ENCODE measurements at places on chromosomes 4 and X. TPM values are rescaled to one million over a fixed set of nuclear protein-coding genes. Genes with fewer than 3 reads are reported as not detected.
A peak's percentile ranks its signal among the peaks of the same experiment; 100 is the strongest.

DNA sequence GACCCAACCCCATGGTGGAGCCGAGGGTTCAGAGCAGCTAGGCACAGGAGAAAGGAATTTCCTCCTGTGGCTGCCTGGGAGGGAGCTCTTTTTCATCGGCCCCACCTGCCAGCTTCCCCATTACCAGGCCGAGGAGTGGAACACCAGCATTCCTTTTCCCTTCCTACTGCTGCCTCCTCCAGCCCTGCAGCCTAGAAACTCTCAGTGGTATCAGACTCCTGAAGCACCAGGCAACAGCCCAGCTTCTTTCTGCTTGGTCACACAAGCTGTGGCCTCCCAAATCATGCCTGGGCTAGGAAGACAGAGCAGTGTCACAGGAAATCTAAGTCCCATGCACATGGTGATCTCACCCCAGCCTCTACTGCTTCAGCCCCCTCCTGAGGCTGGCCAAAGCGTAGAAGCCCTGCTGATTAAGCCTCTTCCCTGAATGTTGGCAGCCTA lies 30.1 kb downstream of the RTL5 start:
- no peak overlapping the region for H3K4me3 ChIP-seq
- no peaks in the 10 kb centered on the region for H3K36me3 ChIP-seq
- H3K27ac ChIP-seq: no peak overlapping the region
- no peak for DNase-seq
- H3K4me1 ChIP-seq: peaks cover 5% of the 10 kb centered on the region

- no peak overlapping the region for H3K4me3 ChIP-seq
- no peak overlapping the region for H3K27ac ChIP-seq
- no peak for DNase-seq
- H3K4me1 ChIP-seq: no peaks in the 10 kb centered on the region
- no peaks in the 10 kb centered on the region for H3K27me3 ChIP-seq
These were observed 1535.3 kb upstream of the PCDH10 start for GRCh38 chr4:131613824-131614216.

DNA sequence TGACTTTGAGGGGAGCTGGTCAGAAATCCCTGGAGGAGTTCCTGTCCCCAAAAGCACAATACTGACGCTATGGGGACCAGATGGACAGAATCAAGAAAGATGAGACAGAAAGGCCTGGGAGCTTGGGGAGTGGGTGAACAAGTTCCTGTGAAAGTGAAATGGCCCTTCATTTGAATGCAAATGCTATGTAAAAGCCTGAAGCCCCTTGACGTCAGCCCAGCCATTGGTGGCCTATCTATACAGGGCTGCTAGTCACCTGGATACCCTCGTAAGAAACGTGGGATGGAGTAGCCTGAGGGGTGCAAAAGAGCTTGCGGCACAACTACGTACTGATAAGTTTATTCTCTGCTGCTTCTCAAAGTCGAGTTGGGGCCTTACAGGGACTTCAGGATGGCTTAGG lies at the start of gene CDX4:
Gene CDX4, plus strand, starts transcription at position 223 of the 400 bp plus-strand sequence. CDS start 201 bp downstream, outside the sequence.
- H3K36me3 ChIP-seq: no peaks in the 10 kb centered on the region
- peaks cover 14% of the 10 kb centered on the region for H3K27me3 ChIP-seq

- no peaks in the 10 kb centered on the region for H3K36me3 ChIP-seq
- H3K4me1 ChIP-seq: no peaks in the 10 kb centered on the region
- no peak overlapping the region for H3K4me3 ChIP-seq
- peak; percentile 68 for DNase-seq
These were observed 4.7 kb upstream of the NKX6-1 start for GRCh38 chr4:84503495-84504437.

GRCh38 chrX:39514801-39515200 lies 583.0 kb downstream of the BCOR start:
- no peaks in the 10 kb centered on the region for H3K36me3 ChIP-seq
- no peaks in the 10 kb centered on the region for H3K27me3 ChIP-seq
- no peaks in the 10 kb centered on the region for H3K4me1 ChIP-seq
- no peak for DNase-seq
- no peak overlapping the region for H3K27ac ChIP-seq

DNA sequence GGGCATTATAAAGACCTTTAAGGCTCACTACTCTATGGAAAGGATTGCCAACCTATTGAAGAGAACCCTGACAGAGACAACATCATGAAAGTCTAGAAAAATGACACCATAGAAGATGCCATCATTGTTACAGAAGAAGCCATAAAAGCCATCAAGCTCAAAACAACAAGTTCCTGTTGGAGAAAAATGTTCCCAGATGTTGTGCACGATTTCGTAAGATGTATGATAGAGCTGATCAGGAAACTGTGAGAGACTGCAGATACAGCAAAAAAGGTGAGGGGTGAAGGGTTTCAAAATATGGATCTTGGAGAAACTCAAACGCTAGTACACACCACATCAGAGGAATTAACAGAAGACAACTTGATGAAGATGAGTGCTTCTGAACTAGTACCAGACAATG lies 53.3 kb downstream of the WDFY3 start:
- H3K27me3 ChIP-seq: no peaks in the 10 kb centered on the region
- no peak for DNase-seq
- no peaks in the 10 kb centered on the region for H3K36me3 ChIP-seq
- no peak overlapping the region for H3K27ac ChIP-seq
- no peak overlapping the region for H3K4me3 ChIP-seq
- H3K4me1 ChIP-seq: no peaks in the 10 kb centered on the region

DNA sequence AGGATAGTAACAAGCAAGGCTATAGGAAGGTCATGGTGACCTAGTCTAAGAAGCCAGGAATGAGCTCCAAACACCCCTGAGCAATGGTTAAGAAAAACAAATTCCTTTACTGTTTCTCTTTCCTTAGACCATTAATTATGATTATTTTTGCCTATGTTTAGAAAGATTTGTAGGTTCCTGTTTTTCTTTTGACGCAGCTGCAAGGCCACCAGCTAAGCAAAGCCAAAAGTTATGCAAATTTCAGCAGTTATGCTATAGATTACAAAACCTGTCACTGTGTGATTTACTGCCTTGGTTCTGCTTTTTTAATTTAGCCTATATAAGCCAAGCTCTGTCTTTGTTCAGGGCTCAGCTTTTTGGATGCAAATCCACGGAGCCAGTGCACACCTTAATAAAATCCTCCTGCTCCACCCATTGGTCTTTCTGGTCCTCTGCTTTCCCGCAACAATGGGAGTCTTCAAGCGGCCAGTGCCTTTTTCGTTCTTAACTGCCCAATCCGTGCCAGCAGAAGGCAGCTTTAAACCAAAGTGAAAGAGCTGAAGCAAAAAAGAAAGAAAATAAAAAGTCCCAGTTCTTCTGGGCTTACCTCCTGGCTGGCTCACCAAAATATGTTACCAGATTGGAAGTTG lies 1.4 kb upstream of the CEP135 start:
- H3K27ac ChIP-seq: peak overlapping the region; percentile 96
- peaks cover 4% of the 10 kb centered on the region for H3K36me3 ChIP-seq
- peaks cover 6% of the 10 kb centered on the region for H3K4me1 ChIP-seq
- H3K27me3 ChIP-seq: no peaks in the 10 kb centered on the region
- no peak for DNase-seq

GRCh38 chrX:151633157-151633556 lies 62.1 kb upstream of the PRRG3 start:
- no peak overlapping the region for H3K27ac ChIP-seq
- peaks cover 8% of the 10 kb centered on the region for H3K4me1 ChIP-seq
- no peaks in the 10 kb centered on the region for H3K36me3 ChIP-seq
- DNase-seq: peak; percentile 53
- H3K27me3 ChIP-seq: no peaks in the 10 kb centered on the region

- H3K27me3 ChIP-seq: no peaks in the 10 kb centered on the region
- H3K27ac ChIP-seq: no peak overlapping the region
- no peak overlapping the region for H3K4me3 ChIP-seq
- no peaks in the 10 kb centered on the region for H3K36me3 ChIP-seq
- no peak for DNase-seq
- peaks cover 4% of the 10 kb centered on the region for H3K4me1 ChIP-seq
These were observed 67.9 kb downstream of the GAB1 start for GRCh38 chr4:143404555-143404954.

DNA sequence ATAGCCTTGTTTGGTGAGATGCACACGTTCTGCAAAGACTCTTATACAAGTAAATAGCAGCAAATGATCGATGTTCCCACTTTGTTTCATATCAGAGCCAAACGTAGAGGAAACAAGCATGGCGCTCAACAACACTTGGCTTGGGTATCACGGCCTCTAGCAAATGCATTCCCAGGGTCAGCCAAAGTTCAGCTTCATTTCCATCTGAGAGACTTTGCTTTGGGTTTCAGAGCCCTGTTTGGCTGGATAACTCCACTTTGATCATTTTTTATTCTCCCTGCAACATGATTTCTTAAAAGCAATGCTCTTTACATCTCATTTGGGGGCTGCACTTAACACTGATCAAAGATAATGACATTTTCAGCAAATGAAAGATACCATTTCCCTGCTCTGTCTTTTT lies 199.2 kb upstream of the FAM9B start:
- H3K4me1 ChIP-seq: no peaks in the 10 kb centered on the region
- no peak for DNase-seq
- no peak overlapping the region for H3K27ac ChIP-seq
- no peak overlapping the region for H3K4me3 ChIP-seq
- H3K36me3 ChIP-seq: no peaks in the 10 kb centered on the region

PAGE5 gene
- 346 TPM for polyA plus RNA-seq

IQCM gene
- polyA plus RNA-seq: not detected

IGFBP7 gene
- polyA plus RNA-seq: not detected

DCAF8L2 gene
- not detected for polyA plus RNA-seq

MAD2L1 gene
- 78.9 TPM for polyA plus RNA-seq

VCX3B gene
- 3.2 TPM for polyA plus RNA-seq

NPY1R gene
- polyA plus RNA-seq: not detected

ATOH1 gene
- polyA plus RNA-seq: not detected

FAM53A gene
- 1.4 TPM for polyA plus RNA-seq

ENPEP gene
- polyA plus RNA-seq: not detected

NUDT11 gene
- polyA plus RNA-seq: 0.16 TPM

NUP54 gene
- 55.1 TPM for polyA plus RNA-seq

All from K562 (cell line).